ENCODE measurements at places on chromosomes 1 and 21.

- no peak for DNase-seq
Measured at GRCh38 chr1:3403388-3404231, 50.9 kb upstream of the ARHGEF16 start.

DNA sequence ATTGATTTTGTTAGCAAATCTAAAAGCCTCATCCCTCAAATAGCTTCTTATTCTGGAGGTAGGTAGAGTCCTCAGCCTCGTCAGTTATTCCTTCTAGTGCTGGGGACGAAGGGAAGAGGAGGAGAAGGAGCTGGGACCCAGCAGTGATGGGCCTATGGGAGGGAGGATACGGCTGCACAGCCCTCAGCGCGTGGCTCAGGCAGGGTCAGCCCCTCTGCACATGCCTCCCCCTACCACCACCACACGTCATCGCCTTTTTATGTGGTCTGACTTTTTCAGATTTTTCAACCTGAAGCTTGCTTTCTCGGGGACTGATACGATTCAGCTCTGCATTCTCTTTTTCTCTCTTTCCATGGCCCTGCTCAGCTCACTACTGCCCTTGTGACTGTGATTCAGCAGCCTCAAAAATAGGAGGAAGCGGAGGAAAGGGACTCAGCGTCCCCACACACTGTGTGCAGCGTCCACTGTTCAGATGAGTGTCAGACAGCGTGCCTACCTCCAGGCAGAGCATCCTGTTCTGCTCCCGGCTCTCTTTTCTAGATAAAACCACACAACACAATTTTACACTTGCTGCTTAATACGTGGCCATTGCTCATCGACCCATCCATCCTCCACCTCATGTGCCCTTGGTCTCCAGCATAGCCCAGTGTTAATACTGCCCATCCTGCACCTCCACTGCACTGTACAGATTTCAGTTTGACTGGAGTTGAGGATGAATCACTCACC is 827 bp downstream of the OR2B11 start:
- no peak for DNase-seq

DNA sequence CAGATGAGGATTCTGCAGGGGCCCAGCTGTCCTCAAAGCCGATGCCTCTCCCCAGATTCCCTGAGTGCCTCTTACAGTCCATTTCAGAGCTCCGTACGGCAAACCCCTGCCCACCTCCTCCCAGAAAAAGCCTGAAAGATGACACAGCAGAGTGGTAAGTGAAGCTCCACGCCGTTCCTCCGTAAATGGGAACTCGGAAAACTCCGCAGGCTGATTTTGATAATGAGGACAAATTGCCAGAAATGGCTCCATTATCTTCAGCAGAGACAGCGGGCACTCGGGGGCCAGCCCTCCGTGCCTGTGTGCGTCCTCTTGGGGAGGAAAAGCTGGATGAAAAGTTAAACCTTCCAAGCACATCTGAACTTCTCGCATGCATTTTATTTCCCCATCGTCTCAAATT is 81.1 kb downstream of the NPHP4 start:
- no peak for DNase-seq

DNA sequence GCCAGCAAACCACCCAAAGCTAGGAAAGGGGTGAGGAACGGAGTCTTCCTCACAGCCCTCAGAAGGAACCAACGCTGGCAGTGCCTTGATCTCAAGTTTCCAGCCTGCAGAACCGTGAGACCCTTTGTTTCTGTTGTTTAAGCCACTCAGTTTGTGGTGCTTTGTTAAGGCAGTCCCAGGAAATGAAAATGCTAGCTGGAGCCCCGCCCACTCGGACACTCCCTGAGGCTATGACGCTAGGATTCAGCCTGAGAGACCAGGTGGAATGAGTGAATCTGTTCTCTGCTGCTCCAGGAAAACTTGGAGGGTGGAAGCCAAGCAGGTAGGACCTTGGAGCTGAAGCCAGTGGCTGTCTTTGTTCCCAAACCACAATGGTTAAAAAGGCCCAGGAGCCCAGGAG is 196.5 kb upstream of the POU3F1 start:
- DNase-seq = no peak

GRCh38 chr1:41673378-41673777 is 188.9 kb upstream of the EDN2 start:
- DNase-seq = no peak

DNA sequence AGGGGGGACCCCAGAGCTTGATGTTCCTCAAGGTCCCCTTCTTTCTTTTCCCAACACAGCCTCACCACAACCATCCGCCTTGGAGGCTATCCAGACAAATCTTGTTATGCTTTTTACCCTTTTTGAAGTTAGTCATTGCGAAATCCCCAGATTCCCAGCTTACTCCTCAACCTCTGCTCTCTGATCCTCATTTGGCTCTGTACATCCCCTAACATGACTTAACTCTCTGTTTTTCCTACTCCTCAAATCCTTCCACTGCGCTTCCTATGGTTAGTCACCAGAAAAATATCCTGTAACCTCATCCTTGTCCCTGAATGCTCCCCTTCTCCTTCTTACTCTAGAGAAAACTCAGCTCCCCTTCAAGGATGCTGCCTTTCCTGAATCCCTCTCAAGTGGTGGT is 189.1 kb upstream of the POU3F1 start:
- DNase-seq = no peak

GRCh38 chr1:118304722-118305359 is 119.8 kb upstream of the SPAG17 start:
- DNase-seq = peak; percentile 62

GRCh38 chr1:51877434-51878307 is 856 bp downstream of the NRDC start:
- no peak for DNase-seq

DNA sequence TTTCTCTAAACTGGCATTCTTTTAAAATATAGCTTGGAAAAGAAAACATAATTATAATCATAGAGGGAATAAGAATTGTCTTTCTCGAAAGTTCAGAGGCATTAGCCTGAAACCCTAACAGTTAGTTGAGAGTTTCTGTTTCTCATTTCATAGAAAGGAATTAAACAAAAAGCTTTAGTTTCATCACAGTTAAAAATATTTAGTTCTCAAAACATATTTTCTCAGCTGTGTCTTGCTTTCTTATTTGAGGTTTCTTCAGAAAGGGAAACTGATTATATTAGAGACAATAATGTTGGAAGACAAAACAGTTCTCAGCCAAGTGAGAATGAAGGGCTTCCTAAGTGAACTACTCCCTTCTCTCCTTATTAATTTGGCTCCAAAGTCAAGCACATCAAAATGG is 75.4 kb upstream of the C1orf105 start:
- DNase-seq = no peak

DNA sequence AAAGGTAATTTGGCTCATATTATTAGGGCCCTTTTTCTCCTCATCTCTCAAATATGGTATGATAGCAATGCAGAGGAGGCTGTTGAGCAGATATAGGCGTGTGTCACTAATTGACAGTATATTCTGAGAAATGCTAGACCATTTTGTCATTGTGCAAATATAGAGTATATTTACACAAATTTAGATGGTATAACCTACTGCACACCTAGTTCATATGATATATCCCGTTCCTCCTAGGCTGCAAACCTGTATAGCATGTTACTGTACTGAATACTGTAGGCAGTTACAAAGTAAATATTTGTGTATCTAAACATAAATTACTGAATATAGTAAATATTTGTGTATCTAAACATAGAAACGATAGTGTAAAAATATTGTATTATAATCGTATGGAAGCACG is 8.6 kb downstream of the ZBTB37 start:
- no peak for DNase-seq

- no peak for DNase-seq
Measured at GRCh38 chr1:151773702-151774101, 10.4 kb upstream of the MRPL9 start.

DNA sequence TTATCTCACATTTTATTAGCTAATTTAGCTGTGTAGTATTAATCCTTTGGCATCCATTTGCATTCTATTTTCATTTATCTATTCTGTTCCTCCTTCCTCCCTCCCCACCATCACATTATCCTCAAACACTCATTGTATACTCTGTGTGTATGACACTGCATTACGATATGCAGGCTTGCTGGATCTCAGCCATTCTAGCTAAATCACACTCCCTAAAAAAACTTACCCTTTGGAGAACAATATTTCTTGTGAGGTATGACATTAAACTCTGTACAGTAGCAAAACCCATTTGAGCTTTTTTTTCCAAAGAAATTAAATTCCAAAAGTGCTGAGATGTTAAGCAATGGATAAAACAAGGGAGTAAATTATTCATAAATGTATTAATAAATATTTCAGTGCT is 11.4 kb upstream of the RAB3GAP2 start:
- no peak for DNase-seq

- no peak for DNase-seq
Measured at GRCh38 chr1:212166644-212167043, 118.6 kb upstream of the PPP2R5A start.

DNA sequence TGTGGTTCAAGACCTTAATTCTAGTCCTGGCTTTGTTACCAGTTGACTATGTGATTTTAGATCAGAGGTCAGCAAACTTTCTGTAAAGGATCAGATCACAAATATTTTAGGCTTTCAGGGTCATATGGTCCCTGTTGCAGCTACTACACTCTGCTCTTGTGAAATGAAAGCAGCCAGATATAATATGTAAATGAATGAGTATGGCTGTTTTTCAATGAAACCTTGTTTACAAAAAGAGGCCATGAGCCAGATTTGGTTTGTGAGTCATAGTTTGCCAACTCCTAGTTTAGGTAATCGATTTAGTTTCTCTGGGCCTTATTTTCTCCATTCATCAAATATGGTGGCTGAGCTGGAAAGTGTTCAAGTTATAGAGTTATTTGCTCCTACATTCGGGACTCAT is 346.7 kb downstream of the NUF2 start:
- DNase-seq = no peak

DNA sequence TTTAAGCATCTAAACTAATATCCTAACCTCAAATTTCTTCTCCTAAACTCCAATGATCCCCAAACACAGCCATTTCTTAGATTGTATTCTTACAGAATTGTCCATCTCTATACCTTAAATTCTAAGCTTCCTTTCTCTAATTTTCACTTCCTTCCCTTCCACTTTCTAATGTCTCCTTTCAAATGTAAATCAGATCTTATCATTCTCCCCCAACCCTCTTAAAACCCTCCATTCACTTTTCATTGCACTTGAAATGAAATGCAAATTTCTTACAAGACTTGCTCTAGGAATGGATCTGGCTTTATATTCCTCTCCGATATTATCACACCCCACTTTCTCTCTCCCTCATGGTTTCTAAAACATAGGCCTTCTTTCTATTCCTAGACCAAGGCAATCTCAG is 534.6 kb downstream of the LMO4 start:
- no peak for DNase-seq

DNA sequence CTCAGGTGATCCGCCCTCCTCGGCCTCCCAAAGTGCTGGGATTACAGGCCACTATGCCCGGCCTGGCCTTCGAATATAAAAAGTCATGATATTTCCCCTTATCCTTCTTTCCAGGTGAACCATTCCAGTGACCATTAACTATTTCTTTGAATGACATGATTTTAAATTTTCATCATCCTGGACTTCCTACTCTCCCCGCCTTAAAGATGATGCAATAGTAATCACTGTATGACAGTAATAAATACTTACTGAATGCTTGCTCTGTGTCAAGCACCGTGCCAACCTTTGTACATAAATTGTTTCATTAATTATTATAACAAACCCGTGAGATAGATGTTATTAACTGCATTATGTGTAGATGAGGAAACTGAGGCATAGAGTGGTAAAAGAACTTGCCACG is 19.9 kb upstream of the ATP1A1 start:
- no peak for DNase-seq

- no peak for DNase-seq
Measured at GRCh38 chr1:117061986-117062415, 1.9 kb downstream of the TTF2 start.

- no peak for DNase-seq
Measured at GRCh38 chr21:46051821-46052675, 45.9 kb upstream of the COL6A2 start.

All from tongue (tissue), 3 donors.